ENCODE measurements at places on chromosomes 16 and 17.

DNA sequence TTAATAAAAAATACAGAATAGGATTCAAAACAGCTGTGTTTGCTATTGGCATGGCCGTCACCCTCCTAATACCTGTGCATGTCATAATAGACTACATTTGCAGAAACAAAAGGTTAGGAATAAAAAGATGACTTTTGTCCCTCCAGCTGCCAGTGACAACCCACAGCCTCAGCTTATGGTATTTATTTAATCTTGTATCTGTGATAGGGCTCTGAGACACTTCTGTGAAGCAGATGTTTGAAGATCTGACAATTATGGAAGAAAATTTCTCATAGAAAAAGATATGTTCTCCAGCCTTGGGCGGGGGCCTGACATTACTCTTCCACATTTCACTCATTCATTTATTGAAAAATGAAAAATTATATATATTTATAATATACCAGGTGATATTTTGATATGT lies 62.2 kb downstream of the PITPNC1 start:
- DNase-seq = no peak

- no peak for DNase-seq
These were observed 4.9 kb downstream of the MYH1 start for GRCh38 chr17:10513299-10514067.

DNA sequence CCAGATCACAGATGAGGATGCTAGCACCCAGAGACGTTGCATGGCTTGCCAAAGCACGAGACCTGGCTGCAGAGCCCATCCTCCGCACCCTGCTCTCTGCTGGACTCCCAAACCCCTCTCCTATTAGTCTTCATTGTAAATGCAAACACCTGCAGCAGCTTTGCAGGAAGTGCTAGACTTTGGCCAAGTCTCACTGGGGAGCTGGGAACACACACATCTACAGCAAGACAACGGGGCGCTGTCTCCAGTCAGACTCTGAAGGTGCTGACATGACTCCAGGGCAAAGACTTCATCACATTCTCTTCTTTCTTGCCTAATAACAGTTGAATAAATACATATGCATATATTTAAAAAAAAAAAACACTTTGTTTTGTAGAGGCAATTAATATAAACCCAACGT lies 43.8 kb downstream of the CYTH1 start:
- DNase-seq = no peak

GRCh38 chr16:81384006-81384405 lies 60.6 kb upstream of the CMIP start:
- DNase-seq = no peak

- no peak for DNase-seq
These were observed 17.1 kb upstream of the ATP6V0A1 start for GRCh38 chr17:42441371-42442195.
